ENCODE measurements at places on chromosomes 1 and 21.

DNA sequence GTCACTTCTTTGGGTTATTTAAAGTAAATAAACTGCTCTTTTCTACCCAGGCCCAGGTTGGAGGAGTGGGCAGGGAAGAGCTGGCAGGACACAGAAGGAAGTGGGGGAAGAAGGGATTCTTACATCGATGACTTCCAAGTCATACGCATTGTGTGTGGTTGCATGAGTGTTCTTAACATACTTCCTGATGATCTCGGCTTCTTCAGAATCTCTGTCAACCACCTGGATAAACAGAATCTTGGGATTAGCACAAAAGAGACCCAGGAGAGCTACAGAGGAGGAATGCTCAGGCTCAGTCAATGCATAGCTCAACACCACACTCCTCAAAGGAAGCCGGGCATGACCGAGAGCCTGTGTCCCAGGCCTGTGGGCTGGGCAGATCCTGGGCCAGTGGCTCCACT, 42.1 kb downstream of the PARP1 start:
- no peak for ATAC-seq

- no peak for ATAC-seq
These were observed 36.8 kb upstream of the DUSP10 start for GRCh38 chr1:221778535-221779142.

- peak; percentile 68 for ATAC-seq
These were observed 32.9 kb downstream of the ADCY10 start for GRCh38 chr1:167881069-167881468.

- no peak for ATAC-seq
These were observed 46.2 kb downstream of the ZNF648 start for GRCh38 chr1:182015360-182015759.

GRCh38 chr1:167447521-167448136, 70.7 kb downstream of the CD247 start:
- ATAC-seq: no peak

DNA sequence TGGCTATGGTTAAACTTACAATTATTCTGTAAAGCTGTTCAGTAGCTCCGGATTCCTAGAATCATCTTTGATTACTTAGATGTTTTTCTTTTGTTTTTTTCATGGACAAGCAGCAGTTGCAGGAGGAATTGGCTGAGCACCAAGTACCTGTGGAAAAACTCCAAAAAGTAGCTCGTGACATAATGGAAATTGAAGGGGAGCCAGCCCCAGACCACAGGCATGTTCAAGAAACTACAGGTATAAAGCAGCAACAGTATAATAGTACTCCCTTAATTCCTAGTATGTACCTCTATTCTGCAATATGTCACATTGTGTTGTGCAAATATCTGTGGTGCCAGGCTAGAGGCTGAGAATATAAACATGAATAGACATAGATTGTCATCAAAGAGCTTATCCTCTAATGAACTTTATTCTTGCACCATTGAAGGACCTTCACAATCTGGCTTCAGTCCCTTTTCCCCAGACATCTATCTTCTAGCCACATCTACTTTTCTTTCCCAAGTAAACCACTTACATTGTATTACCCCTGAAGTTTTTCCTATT, 132.3 kb upstream of the BMP8A start:
- ATAC-seq: no peak

DNA sequence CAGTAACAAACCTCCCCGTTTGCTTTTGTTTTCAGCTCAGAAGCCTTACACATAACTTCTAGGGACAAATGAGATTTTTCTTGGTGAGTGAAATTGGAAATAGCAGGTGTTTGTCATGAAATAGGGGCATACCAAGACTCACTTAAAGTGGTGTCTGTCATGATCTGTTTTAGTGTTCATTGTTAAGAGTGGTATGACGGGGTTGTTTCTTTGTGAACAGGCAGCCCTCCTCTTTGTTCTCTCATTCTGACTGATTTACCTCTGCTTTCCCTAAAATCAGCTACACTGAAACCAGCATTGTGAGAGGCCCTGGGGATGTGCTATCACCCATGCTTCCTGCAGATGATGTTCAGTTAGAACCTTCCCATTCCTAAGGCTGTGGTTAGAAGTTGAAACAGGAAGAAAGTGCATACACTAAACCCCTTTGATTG, 2.5 kb upstream of the ERO1B start:
- no peak for ATAC-seq

- no peak for ATAC-seq
These were observed 65.6 kb downstream of the RGSL1 start for GRCh38 chr1:182515556-182515955.

DNA sequence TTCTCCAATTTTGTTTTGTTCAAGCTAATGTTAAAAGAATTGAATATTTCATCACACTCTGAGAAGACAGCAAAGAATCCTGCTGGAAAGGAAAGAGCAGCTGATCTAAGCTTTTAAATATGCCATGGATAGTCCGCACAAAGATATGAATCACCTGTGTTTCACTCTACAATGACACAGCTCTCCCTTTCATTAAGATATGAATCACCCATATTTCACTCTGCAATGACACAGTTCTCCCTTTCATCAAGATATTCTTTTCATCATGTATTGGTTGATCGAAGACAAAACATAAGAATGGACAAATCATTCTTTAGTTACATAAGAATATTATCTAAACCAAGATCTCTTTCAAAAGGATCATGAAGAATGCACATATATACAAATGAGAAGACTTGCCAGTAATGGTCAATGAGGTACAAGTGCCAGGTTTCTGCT, 367.3 kb downstream of the SMYD3 start:
- peak; percentile 76 for ATAC-seq

- ATAC-seq: no peak
These were observed 31.1 kb upstream of the PEX10 start for GRCh38 chr1:2443277-2444137.

DNA sequence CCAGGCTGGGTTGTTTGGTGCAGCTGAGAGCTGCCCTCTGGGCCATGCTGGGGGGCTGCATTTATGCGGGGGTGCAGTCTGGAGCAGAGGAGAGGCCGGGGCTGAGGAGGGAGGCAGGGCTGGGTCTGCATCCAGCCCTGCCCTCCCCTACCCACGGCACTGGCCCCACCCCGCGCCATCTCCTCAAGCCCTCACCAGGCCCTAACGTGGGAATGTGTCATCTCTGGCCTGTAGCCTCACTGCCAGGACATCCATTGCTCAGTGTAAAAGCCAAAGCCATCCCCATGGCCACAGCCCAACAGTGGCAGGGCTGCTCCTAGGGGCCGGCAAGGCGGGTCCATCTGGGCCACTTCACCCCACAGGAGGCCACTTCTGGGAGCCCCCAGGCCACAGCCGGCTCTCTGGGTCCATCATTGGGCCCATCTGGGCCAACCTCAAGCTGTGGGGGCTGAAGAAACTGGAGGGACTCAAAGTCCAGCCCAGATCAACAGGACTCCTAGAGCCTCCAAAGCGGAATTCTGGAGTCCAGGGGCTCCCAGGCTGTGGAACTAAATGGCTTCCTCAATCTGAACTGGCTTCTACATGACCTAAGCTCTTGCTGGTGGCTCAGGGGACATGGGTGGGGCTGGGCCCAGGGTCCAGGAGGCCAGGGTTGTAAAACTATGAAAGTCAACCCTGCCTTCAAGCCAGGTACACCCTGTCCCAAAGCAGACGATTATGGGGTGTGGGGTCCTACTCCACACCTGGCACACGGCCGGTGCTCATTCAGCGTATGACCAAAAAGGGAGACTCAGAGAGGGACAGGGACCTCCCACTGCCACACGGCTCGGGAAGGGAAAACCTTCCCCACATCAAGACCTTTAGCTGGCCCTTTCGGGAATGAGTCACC, 32.6 kb downstream of the RUNX3 start:
- peak; percentile 24 for ATAC-seq

DNA sequence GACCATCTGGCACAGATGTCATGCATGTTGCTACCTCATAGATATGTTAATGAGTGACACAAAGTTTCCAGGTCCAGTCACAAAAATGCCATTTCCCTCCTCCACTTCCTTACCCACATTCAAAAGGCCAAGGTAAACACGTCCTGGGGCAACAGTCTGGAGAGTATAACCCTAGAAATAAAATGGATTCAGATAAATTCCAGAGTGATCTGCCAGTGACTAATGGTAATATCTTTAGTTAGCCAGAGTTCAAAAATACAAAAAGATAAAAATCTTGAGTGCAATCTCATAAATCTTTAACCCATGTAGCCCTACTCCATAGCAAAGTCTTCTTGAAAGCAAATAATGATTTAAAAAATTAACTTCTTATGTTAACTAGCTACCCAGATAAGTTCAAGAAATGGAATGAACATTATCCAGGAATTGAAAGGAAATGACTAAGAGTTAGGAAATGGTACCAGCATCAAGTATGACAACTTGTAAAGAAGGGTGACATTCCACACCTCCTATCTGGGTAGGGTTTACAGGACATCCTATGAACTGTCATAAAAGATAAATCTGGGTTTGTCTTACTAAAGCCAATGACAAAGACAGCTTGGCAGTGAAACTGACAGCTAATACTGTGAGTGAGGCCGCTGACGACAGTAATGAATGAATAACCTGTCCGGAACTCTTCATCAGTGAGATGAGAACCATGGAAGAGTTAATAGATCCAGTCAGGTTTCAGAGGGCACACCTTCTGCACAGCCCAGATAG, 18.1 kb downstream of the RGS2 start:
- peak; percentile 90 for ATAC-seq

GRCh38 chr1:40636777-40637176, 28.7 kb downstream of the RIMS3 start:
- no peak for ATAC-seq

- no peak for ATAC-seq
These were observed 599.1 kb downstream of the NPHP4 start for GRCh38 chr1:5393146-5393545.

- ATAC-seq: no peak
These were observed 52.5 kb downstream of the TNR start for GRCh38 chr1:175690915-175691314.

- ATAC-seq: no peak
These were observed 259.2 kb downstream of the GREM2 start for GRCh38 chr1:240352769-240353168.

DNA sequence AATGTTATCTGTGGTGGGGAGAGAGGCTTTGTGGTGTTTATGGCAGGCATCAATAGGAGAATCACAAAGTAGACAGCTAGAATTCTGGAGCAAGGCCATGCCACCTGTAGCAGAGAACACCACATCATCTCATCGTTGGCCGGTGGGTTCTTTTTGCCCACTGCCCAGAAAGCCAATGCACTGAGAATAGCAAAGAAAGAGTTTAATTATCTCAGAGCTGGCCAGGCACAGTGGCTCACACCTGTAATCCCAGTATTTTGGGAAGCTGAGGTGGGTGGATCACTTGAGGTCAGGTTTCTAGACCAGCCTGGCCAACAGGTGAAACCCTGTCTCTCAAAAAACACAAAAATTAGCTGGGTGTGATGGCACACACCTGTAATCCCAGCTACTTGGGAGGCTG, 99.2 kb upstream of the COG2 start:
- ATAC-seq: no peak

DNA sequence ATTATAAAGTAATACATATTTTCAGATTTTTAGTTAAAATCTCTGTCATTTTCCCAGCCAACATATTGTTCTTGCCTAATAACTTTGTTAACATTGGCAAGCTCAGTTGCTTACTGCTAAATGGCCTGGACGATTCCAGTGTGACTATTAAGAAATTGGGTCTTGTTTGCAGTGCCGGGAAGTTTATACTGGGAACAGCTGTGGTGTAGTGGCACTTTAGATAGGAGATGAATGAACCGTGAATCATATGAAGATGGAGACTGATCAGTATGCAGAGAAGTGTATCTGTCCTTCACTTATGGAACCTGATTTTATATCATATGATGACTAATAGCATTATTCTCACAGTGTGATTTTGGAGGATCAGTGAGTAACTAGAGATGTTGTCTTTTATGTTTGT, 3.3 kb downstream of the CHRM3 start:
- no peak for ATAC-seq

GRCh38 chr1:214354440-214355148, 73.6 kb downstream of the SMYD2 start:
- ATAC-seq: peak; percentile 74

GRCh38 chr1:24705260-24706073, 39.8 kb upstream of the CLIC4 start:
- peak; percentile 87 for ATAC-seq

GRCh38 chr1:207882692-207883091, 28.2 kb downstream of the CD34 start:
- ATAC-seq: no peak

DNA sequence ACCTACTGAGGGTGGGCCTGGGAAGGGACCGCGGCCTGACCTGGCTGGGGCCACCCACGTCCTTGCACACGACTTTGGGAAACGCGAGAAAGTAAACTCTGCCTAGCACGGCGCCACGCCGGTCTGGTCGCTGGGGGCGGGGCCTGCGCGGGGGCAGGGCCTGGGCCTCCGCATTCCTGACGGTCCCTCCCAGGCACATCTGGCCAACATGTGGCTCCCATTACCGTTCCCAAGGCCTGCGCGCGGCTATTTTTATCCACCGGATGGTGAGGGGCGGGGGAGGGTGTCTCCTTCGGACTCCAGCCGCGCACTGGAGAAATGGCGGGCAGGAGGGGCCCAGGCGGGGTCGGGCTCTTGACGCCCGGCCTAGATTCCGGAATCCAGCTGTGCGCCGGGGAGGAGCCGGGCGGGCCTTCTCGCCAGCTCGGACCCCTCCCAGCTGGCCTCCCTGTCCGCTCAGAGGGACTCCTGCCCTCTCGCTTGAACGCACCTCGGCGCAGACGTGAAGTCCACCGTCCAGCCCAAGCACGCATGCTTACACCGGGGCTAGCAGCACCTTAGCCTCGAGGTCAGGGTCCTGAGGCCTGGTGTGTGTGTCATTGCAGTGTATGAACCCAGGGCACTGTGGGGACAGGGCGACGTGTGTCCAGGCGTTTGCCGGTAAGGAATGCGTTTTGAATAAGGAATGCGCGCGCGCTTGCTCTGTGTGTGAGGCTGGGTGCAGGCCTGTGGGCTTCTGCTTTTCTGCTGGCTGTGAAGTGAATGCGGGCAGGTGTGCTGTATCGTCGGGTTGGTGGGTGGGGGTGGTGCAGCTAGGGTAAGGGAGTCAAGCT, 2.1 kb downstream of the EVA1B start:
- peak; percentile 1 for ATAC-seq

- no peak for ATAC-seq
These were observed 13.3 kb upstream of the RAB42 start for GRCh38 chr1:28578696-28579218.

DNA sequence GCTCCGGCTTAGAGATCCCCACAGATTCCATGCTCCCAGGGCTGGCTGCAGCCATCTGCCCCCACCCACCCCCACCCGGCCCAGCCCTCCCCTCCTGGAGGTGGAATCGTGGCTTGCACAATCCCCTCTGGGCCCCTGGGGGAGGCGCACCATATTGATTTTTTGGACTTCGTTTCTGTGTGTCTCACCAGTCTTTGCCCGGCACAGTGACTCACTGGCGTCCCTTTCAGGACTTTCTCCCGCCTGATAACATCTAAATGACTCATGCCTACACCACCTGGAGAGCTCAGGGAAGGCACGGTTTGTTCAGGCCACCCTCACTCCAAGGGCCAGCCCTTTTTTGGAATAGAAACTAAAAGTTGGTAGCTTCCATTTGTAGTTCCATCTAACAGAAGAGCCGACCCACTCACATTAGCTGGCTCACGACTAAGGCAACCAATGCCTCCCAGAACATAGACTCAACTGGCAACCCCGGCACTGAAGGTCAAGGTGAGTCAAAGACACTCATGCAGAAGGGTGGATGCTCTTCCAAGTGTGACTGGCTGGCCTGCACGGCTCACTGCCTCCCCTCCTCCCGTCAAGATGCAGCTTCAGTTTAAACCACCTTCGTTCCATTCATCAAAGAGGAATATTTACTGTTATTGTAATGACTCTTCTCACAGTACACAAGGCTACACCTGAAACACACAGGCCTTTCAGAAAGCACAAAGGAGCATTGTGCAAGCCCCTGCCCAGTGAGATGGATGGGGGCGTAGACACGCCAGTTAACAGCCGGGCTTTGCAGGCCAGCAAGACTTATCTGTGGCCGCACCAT, 18.1 kb upstream of the ETS2 start:
- peak; percentile 92 for ATAC-seq

- ATAC-seq: peak; percentile 18
These were observed at the start of gene SAMD11 for GRCh38 chr1:923131-923990. TSS of gene SAMD11 (plus strand) at chr1:923923. CDS start at chr1:924432, 509 bp downstream.
